ENCODE measurements at places on chromosomes 7 and 10.

- no peak for DNase-seq
These were observed 608 bp downstream of the HHEX start for GRCh38 chr10:92690211-92690914.

GRCh38 chr10:132788180-132788830, 2.4 kb upstream of the NKX6-2 start:
- DNase-seq: no peak

DNA sequence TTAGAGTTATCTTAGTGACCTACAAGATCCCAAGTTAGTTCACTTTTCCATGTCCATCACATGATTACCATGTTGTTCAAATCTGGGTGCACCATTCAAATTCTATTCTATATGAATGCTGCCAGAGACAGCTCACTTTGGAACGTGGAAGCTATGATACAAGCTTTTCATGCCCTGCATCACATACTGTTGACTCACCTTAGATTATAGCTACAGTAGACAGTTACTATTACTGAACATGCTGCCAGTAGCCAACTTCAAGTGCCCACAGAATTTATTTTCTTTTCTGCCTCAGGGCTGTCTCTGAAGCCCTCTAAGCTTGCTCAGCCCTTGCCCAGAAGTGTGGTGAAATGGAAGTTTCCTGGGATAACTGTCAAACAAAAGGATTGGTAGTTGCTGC, 231.1 kb downstream of the GPR158 start:
- peak; percentile 6 for DNase-seq

GRCh38 chr7:19305698-19306097, 160.5 kb upstream of the FERD3L start:
- no peak for DNase-seq

DNA sequence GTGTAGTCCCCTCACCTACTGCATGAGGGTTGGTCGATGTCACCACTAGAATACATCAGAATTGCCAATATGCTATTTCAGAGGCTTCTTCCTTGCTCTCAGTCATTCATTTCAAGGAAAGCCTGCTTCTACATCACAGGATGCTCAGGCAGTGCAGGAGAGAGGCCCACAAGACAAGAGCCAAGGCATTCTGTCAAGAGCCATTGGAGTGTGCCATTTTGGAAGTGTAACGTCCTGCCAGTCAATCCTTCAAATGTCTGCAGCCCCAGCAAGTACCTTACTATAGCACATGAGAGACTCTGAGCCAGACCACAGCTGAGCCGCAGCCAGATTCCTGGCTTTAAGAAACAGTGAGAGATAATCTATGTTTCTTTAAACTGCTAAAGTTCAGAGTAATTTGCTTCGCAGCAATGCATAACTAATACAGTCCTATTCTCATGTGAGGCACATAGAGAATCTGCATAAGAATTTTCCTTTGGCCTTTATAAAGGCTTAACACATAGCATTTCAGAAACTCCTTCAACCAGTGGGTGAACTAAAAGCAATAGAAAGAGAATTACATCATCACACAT, 166.5 kb upstream of the GNAI1 start:
- DNase-seq: no peak

- DNase-seq: no peak
These were observed 36.9 kb upstream of the PPIF start for GRCh38 chr10:79310200-79310865.

GRCh38 chr7:26143298-26144048, 8.5 kb upstream of the NFE2L3 start:
- DNase-seq: no peak

- no peak for DNase-seq
These were observed 272.7 kb upstream of the MGMT start for GRCh38 chr10:129194181-129194870.

DNA sequence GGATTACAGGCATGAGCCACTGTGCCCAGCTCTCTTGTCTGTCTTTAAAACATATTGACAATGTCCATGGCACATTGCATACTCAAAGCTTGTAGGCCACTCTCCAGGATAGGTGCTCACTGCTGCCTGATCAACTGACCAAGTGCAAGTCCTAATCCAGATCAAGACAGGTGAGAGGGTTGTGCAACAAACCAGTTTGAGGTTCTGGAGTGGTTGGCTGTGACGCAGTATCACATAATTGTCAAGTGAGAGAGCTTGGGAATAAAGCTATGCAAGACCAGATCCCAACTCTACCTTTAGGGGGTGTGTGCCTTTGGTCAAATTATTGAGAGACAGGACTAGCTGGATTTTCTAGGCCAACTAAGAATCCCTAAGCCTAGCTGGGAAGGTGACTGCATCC, 43.0 kb upstream of the OPN4 start:
- DNase-seq: no peak

DNA sequence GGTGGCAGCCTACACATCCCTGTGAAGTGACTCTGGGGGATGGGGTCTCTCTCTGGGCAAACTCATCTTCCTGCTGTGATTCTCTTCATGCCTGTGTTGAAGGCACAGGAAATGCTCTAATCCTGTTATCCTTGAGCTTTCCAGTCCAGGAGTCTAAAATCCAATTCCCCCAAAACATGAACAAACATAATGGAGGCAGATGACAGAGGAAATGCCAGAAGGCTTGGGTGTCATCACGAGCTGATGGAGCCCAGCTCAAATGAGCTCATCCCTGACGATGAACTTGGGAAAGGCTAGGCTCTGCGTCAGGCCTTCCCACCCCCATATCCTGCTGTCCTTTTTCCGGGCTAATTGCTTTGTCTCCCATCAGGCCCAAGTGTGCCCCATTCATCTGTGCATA, 165.9 kb upstream of the PODXL start:
- no peak for DNase-seq

DNA sequence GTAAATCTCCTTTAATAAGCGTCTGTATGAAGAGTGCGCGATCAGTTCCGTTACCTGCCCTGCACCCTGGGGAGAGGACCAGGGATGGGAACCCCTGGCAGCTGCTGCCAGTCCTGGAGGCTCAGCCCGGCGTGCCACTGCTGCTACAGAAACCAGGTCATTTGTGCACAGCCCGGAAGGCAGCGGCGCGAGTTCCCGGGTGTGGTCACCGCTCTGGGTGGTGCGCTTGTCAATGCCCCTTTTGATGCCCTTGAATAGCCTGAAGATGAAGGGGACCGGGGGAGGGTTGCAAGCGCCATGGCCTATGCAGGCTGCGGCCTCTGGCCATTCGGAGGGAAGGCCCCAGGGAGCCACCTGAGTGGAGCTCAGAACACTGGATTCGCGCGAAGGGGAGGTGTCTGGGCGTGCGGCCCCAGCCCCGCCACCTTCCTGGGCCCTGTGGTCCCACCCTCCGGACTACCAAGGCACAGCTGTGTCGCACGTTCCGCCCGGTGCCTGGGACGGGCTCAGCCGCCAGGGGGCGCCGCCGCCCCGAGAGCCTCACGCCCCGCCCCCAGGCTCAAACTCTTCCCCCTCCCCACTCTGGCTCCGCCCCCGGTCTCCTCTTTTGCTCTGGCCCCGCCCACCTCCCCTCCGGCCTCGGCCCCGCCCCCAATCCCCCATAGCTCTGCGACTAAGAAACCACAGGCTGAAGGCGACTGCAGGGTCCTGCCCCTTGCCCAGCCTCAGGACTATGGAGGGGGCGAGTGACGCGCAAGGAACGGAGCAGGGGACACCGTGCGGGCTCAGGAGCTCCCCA, 16.5 kb downstream of the AP5Z1 start:
- DNase-seq: peak; percentile 84

DNA sequence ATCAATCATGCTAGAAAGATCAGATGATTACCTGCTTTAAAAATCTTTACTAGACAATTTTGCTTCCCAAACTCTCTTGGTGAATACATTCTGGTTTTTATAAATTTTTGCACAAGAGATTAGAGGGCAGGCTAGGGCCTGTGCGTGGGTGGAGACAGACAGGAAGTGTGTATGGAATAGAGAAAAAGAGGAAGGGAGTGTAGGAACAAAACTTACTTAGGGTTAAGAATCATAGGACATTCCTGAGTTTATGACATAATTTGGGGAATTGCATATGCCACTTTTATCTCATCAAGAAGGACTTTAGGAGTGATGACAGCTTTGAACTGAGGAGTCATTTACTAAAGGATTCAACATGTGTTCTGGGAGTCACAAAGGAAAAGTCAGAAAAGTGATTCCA, 31.3 kb downstream of the LAMB1 start:
- no peak for DNase-seq

DNA sequence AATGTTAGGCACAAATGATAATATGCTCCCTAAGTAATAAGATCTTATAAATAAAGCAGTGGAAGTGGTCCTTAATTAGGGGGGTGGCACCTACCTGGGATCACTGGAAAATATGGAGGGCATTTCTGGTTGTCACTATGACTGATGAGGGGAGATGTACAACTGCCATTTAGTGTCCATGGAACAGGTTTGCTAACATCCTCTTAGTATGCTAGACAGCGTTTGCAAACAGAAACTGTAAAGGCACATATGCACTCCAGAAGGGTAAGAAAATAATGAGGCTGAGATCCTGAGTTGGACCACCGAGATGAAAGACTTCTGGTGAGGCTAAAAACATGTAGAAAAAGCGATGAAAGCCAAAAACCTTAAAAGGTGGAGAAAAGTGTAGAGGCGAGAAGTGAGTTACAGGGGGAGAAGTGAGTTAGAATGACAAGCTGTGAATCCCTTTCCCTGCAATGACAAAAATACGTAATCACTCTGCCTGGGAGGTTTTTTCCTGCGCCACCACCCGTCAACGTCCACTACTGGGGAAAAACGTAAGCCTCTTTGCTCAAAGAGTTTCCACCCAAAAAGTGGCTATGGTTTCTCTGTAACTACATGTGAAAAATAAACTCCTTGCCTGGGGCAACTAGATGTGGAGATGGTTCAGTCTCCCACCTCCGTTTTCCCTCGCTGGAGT, 767 bp downstream of the KRIT1 start:
- DNase-seq: no peak

- no peak for DNase-seq
These were observed 8.1 kb upstream of the FZD9 start for GRCh38 chr7:73425356-73425983.

DNA sequence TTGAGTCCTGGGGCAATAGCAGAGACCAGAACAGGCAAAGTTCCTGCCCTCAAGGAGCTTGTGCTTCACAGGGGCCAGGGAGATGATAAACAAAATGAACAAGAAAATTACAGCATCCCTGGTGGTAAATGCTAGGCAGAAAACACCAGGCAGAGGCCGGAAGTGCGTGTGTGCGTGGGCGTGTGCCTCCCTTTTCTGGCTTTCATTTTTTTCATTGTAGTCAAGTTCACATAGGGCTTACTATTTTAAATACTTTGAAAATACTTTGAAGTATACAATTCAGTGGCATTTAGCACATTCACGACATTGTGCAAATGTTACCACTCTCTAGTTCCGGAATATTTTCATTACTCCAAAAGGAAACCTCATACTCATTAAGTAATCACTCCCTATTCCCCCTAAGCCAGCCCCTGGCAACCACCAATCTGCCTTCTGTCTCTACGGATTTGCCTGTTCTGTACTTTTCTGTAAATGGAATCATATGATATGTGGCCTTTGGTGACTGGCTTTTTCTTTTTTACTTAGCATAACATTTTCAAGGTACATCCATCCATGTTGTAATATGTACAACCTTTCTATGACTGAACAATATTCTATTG, 88.1 kb upstream of the PDCD4 start:
- no peak for DNase-seq

- DNase-seq: no peak
These were observed 73.3 kb downstream of the ZMIZ1 start for GRCh38 chr10:79142064-79142491.

DNA sequence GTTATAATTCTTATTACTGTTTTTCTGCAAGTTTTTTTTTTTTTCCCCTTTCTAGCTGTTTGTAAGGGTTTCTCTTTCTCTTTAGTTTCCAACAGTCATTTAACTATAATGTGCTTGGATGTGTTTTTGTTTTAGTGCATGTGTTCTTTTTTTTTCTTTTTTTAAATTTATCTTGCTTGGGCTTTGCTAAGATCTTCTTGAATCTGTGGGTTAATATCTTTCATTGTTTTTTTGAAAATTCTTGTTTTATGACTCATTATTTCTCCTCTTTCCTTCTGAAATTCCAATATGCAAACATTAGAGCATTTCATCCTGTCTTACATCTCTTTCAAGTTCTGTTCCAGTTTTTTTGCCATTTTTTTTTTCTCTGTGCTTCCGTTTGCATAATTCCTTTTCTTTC, 5.7 kb upstream of the HK1 start:
- DNase-seq: peak; percentile 26

- no peak for DNase-seq
These were observed 14.2 kb upstream of the NT5C3A start for GRCh38 chr7:33076737-33077136.

DNA sequence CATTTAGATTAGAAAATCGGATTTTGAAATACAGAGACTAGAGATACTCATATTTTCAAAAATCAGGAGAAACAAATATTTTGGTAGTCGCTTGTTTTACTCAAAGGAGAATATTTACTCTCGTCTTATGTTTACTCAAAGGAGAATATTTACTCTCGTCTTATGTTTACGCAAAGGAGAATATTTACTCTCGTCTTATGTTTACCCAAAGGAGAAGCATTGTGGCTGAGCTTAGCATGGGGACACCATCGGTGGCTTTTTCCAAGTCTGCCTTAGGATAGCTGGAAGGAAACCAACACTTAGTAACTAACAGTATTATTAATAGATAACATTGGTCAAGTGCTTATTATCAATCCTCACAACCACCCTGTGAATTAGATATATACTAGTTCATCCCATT, 71.8 kb downstream of the SNX10 start:
- no peak for DNase-seq

DNA sequence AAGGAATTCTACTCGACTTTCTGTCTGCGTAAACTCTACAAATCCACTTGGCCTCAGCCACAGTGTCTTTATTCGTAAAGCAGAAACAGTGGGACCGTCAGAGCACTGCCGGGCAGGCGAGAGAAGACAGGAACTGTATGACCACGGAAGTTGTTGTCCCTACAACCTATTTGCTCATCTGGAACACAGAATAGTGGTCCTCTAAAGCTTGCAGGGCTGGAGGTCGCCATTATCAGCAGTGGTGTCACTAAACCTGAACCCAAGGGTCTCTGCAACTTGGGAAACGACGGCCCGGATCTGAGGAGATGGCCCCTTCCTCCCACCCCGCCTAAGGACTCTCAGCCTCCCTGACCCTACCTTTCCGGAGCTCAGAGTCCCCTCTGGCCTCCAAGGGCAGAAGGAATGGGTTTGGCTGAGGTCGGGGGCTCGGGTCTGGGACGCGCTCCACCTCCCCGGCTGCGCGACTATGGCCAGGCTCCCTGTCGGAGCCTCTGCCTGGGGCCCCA, 442 bp downstream of the STYXL1 start:
- no peak for DNase-seq

GRCh38 chr7:100641860-100642533, 645 bp upstream of the TFR2 start:
- no peak for DNase-seq

GRCh38 chr10:28201410-28202400, 101.2 kb downstream of the MPP7 start:
- DNase-seq: no peak
